ENCODE measurements at places on chromosomes 2 and 18.

DNA sequence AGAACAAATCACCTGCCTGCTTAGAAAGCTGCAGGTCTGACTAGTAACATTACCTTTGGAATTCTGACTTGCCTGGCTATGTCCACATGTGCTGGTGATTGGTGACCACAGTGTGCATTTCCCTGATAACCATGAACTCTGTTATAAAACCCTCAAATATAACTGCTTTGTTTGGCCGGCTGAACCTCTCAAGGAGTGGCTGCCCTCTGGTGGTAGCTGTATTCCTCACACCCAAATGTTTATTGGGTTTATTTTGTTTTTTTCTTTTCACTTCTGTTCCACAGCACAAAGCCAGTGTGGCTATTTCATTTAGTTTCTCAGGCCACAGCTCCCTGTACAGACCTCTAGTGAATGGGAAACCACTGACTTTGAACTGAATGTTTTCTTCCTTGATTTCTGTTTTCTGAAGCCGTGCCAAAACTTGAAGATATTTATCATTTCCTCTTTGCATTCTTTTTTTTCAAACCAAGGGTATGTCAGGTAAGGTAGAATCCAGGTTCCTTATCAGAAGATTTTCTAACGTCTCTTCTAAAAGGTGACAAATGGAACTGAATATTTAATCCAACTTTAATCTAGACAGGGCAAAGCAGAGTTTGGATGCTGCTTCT lies 549.0 kb upstream of the VRK2 start:
- DNase-seq: no peak

GRCh38 chr2:233094614-233095013 lies 34.5 kb downstream of the INPP5D start:
- no peak for DNase-seq

- no peak for DNase-seq
These were observed 141.7 kb upstream of the ACVR2A start for GRCh38 chr2:147703171-147703570.

- no peak for DNase-seq
These were observed 211.4 kb upstream of the SALL3 start for GRCh38 chr18:78768221-78768620.

DNA sequence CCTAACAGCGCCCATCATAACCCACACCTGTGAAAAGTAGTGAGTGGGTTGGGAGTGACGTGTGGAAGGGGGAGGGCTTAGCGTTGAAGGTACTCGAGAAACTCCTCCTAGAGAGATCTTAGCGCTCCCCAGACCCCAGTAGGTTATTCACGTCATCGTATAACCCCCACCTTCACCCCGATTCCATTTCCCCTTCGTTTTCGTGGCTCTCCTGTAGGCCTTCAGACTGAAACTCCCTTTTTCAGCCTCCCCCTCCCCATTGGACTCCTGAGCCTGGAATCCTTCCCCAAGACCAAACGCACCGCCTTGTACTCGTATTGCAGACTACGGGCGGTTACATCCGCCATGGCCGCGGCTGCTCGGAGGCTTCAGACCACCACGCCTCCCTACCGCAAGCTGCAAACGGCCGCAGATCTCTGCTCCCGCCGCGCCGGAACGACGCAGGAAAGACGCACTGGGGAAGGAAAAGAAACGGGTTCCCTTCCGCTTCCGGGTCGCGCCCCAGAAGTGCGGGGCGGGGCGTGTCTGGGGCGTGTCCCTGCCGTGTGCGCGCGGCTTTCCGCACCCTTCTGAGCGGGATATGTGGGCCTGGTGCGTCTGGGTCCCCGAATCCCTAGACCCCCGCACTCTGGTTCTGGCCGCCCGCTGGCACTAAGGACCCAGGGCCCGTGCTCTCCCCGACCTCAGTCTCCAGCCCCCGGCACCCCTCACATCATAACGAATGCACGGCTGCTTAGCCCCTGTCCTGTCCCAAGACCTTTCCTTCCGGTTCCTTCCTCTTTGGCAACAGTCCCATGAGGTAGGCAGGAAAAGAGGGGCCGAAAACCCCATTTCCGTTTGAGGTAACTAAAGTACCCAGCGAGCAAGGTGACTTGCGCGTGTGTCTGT lies at the start of gene SNRNP200:
Gene SNRNP200 (minus strand): TSS at position 456 of the 888 bp plus-strand sequence. CDS start 109 bp downstream, at position 347.
- DNase-seq: no peak

Data from vagina (tissue), 2 donors.